ENCODE measurements at places on chromosomes 5 and 9. TPM values are rescaled to one million over a fixed set of nuclear protein-coding genes. Genes with fewer than 3 reads are reported as not detected.
A peak's percentile ranks its signal among the peaks of the same experiment; 100 is the strongest.

GRCh38 chr9:111661150-111661801, at the start of gene GNG10:
Gene GNG10 (plus strand): TSS chr9:111661605. CDS start chr9:111661635, 30 bp downstream.
- peaks cover 20% of the 10 kb centered on the region for H3K36me3 ChIP-seq
- DNase-seq = peak; percentile 17
- peak within 1 kb of the TSS; percentile 85 for H3K4me3 ChIP-seq
- no peaks in the 10 kb centered on the region for H3K27me3 ChIP-seq

DNA sequence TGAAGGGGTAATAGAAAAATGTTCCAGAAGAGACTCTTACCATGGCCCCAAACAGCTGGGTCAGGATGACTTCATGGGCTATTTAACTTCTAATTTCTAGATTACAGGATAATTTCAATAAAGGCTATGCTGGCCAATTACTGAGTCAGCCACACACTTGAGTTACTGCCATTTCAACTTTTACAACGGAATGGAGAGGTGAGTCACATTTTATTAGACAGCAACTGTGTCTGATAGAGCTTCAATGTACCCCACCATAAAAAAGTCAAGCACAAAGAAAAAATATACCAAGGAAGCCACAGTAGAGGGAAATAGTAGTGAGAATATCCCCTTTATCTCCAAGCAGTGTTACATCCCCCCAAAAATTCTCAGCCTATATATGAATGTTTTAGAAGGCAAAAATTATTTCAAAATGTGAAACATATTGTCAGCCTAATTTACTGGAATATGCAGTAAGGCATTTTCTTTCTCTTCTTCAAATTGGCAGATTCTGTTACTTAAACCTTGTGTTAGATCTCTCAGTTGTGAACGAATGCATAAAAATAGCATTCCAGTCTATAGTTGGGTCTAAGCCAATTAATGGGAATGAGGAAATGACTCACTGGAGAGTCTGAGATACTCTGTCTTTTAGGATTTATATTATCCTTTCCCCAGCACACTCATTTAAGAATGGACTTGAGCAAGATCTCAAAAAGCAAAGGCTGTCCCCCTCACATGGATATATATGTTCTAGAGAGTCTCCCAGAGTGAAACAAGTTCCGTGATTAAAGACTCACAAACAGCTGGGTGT, 47.1 kb upstream of the RAI14 start:
- H3K27ac ChIP-seq = no peak overlapping the region
- H3K36me3 ChIP-seq = no peaks in the 10 kb centered on the region
- no peak for DNase-seq
- H3K27me3 ChIP-seq = no peaks in the 10 kb centered on the region
- H3K4me3 ChIP-seq = no peak overlapping the region
- H3K4me1 ChIP-seq = no peaks in the 10 kb centered on the region

The ORM2 gene
- polyA plus RNA-seq = 0.33 TPM

The OR13C2 gene
- polyA plus RNA-seq = not detected

- H3K27ac ChIP-seq = no peak overlapping the region
- H3K4me1 ChIP-seq = peaks cover 30% of the 10 kb centered on the region
- H3K36me3 ChIP-seq = peaks cover 13% of the 10 kb centered on the region
- no peaks in the 10 kb centered on the region for H3K27me3 ChIP-seq
- no peak for DNase-seq
Observed at GRCh38 chr9:130137081-130137640, 35.0 kb upstream of the NCS1 start.

The KIF24 gene
- 0.31 TPM for polyA plus RNA-seq

DNA sequence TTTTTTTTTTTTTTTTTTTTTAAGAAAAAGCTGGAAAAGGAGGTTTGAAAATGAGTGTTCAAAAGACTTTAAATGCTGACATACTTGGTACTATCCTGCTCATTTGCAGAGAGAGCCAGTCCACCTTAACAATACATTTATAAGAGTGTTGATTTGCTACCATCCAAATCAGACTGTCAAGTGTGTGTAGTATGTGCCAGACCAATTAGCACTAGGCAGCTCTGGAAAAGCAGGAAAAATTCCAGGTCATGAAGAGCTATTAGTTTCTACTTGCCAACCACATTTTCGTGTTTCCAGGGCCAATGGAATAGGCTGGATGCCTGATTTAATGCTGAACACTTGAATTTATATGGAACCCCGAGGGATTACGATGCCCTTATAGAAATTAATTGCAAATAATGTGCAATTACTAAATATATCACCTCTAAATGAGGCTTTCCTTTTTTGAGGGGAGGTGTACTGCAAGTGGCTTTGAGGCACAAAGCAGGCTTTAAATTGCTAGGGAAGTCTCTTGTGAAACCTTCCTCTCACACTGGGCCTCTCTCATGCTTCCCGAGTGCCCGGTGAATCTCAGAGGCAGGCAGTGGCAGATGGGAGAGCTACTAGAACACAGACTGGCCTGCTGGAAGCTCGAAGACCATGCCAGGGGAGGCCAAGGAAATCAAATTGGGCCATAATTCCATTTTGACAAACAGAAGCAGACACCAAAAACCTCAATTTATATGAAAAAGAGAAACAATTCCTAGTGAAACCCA, 178.7 kb downstream of the PPP2R2B start:
- H3K4me1 ChIP-seq = peaks cover 19% of the 10 kb centered on the region
- DNase-seq = no peak
- no peaks in the 10 kb centered on the region for H3K27me3 ChIP-seq
- H3K36me3 ChIP-seq = no peaks in the 10 kb centered on the region
- no peak overlapping the region for H3K27ac ChIP-seq
- no peak overlapping the region for H3K4me3 ChIP-seq

DNA sequence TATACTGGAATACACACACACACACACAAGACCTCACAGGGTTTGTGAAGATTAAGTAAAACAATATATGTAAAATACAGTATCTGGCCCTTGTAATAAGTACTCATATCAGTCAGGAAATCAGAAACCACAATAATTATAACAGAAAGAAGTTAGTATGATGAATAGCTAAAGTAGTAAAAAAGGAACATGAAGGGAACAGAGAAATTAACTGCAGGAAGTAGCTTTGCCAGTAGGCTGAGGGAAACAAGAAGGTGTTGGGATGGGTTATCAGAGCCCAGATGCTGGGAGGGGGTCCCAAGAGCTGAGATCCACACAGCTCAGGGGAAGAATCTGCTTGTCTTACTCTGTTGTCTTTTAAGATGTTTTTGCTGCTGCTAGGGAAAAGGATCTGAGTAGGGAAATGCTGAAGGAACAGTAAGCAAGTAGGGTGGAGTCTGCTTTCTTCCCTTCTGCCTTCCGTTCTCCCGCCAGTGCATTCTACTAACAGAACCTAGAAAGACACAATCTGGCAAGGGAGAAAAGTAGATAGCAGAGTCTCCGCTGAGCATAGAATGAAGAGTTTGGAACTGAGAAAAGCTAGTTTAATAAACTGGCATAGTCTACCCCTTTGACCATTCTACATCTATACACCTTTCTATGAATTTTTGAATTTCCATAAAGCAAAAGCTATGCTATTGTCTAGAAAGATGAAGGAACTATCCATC, 55.3 kb upstream of the ALDH1A1 start:
- DNase-seq = no peak
- H3K4me1 ChIP-seq = peaks cover 8% of the 10 kb centered on the region
- H3K36me3 ChIP-seq = no peaks in the 10 kb centered on the region
- no peak overlapping the region for H3K27ac ChIP-seq

GRCh38 chr5:74816875-74817274, 49.3 kb downstream of the FAM169A start:
- no peaks in the 10 kb centered on the region for H3K27me3 ChIP-seq
- no peaks in the 10 kb centered on the region for H3K36me3 ChIP-seq
- no peak for DNase-seq
- H3K4me3 ChIP-seq = no peak overlapping the region
- no peak overlapping the region for H3K27ac ChIP-seq
- no peaks in the 10 kb centered on the region for H3K4me1 ChIP-seq

- no peak overlapping the region for H3K27ac ChIP-seq
- H3K4me1 ChIP-seq = peaks cover 8% of the 10 kb centered on the region
- H3K4me3 ChIP-seq = no peak overlapping the region
- DNase-seq = no peak
Observed at GRCh38 chr5:78888580-78889368, 96.3 kb downstream of the ARSB start.

The ANXA2R gene
- polyA plus RNA-seq = 6.4 TPM

The SLC45A2 gene
- not detected for polyA plus RNA-seq

- no peaks in the 10 kb centered on the region for H3K36me3 ChIP-seq
- no peak overlapping the region for H3K27ac ChIP-seq
- no peaks in the 10 kb centered on the region for H3K27me3 ChIP-seq
- no peak for DNase-seq
Observed at GRCh38 chr9:113734826-113735225, 141.3 kb upstream of the ZNF618 start.

GRCh38 chr9:12988258-12988657, 213.4 kb downstream of the LURAP1L start:
- no peaks in the 10 kb centered on the region for H3K36me3 ChIP-seq
- no peaks in the 10 kb centered on the region for H3K4me1 ChIP-seq
- H3K27me3 ChIP-seq = no peaks in the 10 kb centered on the region
- H3K4me3 ChIP-seq = no peak overlapping the region

DNA sequence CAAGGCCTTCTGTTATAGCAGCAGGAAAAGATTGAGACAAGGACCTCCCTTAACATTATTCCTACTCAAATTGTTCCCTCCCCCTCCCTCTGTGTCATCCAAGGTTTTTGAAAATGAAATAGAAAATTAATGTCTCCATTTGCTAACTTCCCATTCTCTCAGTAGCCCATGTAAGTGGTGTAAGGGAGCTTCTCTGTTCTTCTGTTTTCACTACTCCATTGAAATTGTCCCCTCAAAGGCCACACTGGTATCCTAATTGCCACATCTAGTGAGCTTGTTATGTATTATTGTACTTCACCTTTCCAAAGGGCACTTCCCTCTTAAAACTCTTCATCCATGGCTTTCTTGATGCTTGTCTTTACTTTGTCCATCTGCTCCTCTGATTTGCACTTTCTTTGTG, 131.2 kb upstream of the PIK3R1 start:
- no peaks in the 10 kb centered on the region for H3K4me1 ChIP-seq
- H3K4me3 ChIP-seq = no peak overlapping the region
- no peak for DNase-seq
- H3K27ac ChIP-seq = no peak overlapping the region
- H3K27me3 ChIP-seq = no peaks in the 10 kb centered on the region

The COL23A1 gene
- polyA plus RNA-seq = 0.11 TPM

GRCh38 chr5:142342128-142342981, 17.5 kb upstream of the SPRY4 start:
- DNase-seq = no peak
- no peaks in the 10 kb centered on the region for H3K4me1 ChIP-seq
- no peak overlapping the region for H3K4me3 ChIP-seq
- no peak overlapping the region for H3K27ac ChIP-seq
- H3K36me3 ChIP-seq = no peaks in the 10 kb centered on the region

GRCh38 chr9:75609401-75609800, 281.1 kb upstream of the PCSK5 start:
- H3K27me3 ChIP-seq = no peaks in the 10 kb centered on the region
- no peak for DNase-seq
- H3K27ac ChIP-seq = no peak overlapping the region
- H3K4me1 ChIP-seq = peaks cover 21% of the 10 kb centered on the region
- H3K36me3 ChIP-seq = no peaks in the 10 kb centered on the region
- H3K4me3 ChIP-seq = no peak overlapping the region

DNA sequence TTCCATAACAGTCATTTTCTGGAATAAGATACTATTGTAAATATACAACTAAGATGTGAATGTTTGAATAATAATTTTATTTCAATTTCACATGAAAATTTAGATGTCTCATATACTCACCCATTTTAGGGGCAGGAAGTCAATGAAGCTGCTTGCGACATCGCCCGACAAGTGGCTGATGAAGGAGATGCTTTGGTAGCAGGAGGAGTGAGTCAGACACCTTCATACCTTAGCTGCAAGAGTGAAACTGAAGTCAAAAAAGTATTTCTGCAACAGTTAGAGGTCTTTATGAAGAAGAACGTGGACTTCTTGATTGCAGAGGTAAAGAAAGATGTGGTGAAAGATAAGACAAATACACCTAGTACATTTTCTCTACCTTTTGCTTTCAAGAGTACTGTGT, 8.6 kb downstream of the BHMT start:
- H3K27ac ChIP-seq = no peak overlapping the region
- H3K36me3 ChIP-seq = no peaks in the 10 kb centered on the region
- H3K4me3 ChIP-seq = no peak overlapping the region
- H3K4me1 ChIP-seq = no peaks in the 10 kb centered on the region
- no peaks in the 10 kb centered on the region for H3K27me3 ChIP-seq
- no peak for DNase-seq

- no peak for DNase-seq
- H3K4me3 ChIP-seq = no peak overlapping the region
- no peak overlapping the region for H3K27ac ChIP-seq
- no peaks in the 10 kb centered on the region for H3K36me3 ChIP-seq
- no peaks in the 10 kb centered on the region for H3K4me1 ChIP-seq
- no peaks in the 10 kb centered on the region for H3K27me3 ChIP-seq
Observed at GRCh38 chr9:34510497-34511468, 12.0 kb downstream of the ENHO start.

The BSPRY gene
- polyA plus RNA-seq = 0.16 TPM

DNA sequence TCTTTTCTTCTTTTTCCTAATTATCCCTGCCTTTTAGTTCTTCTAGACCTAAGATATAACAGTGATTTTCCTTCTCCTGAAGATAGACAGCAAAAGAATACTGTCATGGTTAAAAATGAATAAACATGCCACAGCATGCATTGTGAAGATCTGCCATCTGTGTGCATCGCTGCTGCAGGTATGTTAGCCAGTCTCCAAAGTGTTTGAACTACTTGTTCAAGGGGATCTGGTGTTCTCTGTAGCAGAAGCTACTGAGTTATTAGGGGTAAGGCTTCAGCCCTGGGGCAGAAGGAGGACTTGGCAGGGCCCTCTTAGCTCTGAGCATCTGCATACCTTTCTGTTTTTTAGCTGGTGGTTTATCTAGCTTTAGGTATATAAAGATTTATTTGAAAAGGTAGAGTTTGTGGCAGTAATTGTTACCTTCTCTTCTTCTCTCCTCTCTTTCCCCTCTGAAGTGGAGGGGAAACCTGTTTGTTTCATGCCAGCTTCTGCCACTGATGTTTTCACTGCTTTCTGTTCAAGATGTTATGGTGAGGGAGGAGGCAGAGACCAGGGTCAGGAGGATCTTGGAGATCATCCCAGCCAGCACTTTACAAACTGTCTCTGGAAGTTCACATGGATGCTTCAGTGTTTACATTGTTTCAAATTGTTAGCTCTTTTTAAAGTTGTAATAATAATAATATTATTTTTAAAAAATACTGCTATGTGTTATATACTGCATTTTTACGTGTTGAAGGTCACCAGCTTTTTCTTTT, 25.2 kb downstream of the GALNT10 start:
- H3K36me3 ChIP-seq = peaks cover 33% of the 10 kb centered on the region
- no peak overlapping the region for H3K27ac ChIP-seq
- no peak overlapping the region for H3K4me3 ChIP-seq
- no peak for DNase-seq
- H3K4me1 ChIP-seq = peaks cover 10% of the 10 kb centered on the region
- no peaks in the 10 kb centered on the region for H3K27me3 ChIP-seq

The DMRT3 gene
- not detected for polyA plus RNA-seq

The KIF4B gene
- 0.01 TPM for polyA plus RNA-seq

The SLC4A9 gene
- not detected for polyA plus RNA-seq

Measured in CD14-positive monocyte (primary cell).